Activated CD4-positive, alpha-beta T cell treated with anti-CD3 and anti-CD28 coated beads for 24 hours (primary cell): ENCODE measurements at places on chromosomes 2 and 18.

DNA sequence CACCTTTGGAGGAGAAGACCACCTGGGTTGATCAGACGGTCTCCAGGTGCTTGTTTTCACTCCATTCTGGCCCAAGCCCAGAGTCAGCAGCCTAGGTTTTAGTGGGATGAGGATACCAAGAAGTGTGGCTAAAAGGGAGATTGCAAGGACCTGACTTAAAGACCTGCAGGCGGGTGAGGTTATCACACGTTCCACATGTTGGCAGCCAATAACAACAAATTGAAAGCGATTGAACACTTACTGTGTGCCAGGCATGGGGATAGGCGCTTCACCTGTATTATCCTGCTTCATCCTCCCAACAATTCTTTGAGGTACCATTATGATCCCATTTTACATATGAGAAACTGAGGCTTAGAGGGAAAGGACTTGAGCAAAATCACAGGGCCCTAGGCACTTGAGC is 5.0 kb downstream of the ARL4C start:
- no peak for DNase-seq

DNA sequence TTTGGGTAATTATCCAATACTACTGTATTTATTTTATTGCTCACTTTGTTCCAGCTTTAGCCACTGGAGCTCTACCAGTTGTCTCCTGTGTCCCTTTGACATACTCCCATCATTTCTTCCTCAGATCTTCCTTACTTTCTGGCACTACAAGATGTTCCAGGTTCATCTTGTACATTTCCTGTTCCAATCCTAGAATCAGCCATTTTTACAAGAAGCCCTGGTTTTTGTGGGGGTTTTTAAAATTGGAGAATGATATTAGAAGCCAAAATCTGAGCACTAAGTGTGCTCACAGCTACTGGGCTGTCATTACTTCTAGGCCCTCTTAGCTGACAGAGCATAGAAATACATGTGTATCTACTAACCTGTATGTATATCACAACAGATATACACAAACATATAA is 164.3 kb downstream of the ZFP36L2 start:
- DNase-seq: no peak

- no peak for DNase-seq
Observed at GRCh38 chr2:96679848-96680247, 37.3 kb downstream of the FER1L5 start.

DNA sequence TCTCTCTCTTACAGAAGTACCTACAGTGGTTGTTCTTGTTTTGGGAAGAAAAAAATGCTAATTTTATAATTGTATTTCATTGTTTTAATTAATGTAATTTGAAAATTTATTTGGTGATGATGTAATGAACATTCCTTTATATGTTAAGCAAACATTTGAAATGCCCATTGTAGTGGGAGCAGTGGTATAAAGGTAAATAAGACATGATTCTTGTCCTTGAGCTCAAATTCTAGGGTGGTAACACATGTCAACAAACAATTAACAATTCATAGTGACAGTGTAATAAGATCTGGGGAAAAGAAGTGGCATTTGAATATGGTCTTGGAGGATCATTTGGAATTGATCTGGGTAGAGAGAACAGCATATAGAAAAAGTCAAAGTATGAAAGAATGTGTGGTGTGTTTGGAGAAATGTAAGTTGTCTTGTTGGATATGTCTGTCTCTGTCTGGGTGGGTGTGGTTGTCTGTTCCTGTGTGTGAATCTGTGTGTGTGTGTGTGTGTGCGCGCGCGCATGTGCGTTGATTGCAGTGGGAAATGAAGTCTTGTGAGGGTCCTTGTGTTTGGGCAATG is 5.8 kb downstream of the PTPN4 start:
- DNase-seq: no peak

DNA sequence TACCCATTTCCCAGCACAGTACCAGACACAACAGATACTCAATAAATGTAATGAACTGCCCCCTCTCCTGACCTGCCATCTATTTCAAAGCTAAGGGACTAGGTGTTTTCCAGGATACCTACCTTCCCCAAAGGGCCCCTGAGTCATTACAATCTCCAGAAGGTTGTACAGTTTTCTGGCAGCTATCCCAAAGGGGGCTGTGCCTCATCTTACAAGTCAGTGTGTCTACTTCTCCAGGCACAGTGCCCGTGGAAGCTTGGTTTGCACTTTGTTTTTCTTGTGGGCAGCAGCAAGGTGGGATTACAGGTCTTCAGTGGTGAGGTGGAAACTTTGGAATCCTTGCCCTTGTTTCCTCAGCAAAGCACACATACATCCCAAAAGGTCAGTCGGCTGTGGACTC is 62.8 kb upstream of the CYP26B1 start:
- DNase-seq: no peak

DNA sequence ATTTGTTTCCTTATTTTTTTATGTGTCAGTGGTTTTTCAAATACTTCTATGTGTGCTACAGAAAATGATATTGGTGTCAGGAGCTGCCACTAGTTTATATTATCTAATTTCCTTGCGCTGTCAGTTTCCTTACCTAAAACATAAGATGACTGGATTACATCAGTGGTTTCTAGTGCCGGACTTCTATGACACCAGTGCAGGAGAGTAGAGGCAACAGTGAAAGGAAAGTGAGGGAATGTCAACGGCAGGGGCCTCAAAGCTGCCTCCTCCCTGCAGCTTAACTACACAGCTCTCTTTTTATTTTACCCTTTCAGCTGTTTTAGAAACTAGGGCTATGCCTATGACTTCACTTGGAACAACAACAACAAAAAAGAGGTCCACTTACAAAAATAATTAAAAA is 6.5 kb downstream of the ERBB4 start:
- DNase-seq: no peak

DNA sequence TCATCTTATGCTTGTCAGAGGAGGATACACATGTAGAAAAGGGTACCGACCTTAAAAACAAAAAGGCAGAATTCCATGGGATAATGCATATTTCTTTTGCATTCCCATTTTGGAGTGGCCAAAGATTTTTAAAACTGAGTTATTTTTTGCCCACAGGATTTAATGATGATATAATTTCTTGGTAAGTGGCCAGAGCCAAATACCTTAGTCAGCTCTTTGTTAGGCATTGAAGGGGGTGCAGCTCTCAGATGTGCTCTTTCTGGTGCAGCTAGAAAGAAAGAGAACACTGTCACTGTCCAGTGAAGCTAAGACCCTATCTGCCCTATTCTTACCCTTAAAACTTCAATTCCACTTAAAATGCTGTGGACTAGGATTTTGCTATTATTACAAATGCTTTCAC is 10.8 kb downstream of the COQ10B start:
- DNase-seq: no peak

DNA sequence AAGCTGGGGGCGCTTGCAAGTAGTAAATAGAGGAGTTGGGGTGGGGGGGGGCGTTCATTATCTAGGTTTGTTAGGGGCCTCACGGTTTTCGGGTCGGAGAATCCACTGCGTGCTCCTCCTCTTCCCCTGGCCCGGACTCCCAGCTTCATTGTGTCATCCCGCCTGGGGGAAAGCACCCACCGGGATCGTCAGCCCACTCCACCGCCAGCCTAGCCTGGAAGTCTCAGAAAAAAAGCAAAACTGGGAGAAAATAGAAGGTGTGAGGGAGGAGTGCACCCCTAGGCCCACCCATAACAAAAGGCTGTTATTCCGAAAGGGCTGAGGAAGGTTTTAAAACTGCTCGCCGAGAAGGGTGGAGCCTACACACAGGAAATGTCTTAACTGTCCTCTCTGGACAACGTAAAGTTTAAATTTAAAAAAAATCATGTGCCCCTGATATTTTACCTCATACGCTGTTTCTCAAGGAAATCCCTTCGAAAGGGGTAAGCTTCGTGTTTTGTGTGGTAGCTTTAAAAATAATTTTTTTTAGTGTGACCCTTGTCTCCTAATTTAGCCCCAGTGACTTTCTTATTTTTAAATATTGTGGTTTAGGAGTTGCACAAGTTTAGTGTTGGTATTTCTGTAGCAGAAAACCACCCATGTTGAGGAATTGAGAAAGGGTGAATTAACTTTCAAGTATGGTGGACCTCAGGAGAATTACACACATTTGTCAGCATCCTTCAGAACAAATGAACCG is 104.2 kb downstream of the SPTBN1 start:
- DNase-seq: no peak

DNA sequence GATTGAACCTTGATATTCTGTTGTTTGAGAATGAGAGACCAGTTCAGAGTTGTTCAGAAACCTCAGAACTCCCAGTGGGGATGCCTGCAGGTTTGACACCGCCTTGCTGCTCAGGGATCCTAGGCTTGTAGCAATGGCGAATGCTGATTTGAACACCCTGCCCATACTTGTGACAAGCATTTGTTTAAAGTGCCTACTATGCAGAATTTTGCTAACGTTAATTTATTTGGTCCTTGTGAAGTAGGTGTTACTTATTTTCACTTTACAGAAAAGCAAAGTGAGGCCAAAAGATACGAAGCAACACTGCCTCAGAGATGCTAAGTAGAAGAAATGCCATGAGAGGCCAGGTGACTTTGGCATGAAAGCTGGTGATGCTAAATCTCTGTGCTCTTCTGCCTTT is 32.3 kb downstream of the STON1 start:
- no peak for DNase-seq

DNA sequence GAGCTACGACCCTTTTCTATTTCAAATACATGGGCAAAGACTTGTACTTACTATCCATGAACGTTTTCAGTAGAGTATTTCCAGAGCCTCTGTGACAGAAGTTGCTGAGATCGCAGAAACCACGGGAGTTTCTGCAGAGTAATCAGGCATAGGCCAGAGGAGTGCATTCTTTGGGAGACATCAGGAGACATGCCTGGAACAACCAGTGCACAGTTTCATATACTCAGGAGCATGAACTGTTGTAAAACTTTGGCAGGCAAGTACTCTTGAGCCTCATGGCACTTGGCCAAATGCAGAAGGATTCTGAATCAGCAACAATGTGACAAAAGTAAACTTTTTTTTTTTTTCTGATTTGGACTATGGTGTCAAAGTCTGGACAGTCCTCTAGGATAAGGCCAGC is 307.1 kb downstream of the GRB14 start:
- DNase-seq: no peak

DNA sequence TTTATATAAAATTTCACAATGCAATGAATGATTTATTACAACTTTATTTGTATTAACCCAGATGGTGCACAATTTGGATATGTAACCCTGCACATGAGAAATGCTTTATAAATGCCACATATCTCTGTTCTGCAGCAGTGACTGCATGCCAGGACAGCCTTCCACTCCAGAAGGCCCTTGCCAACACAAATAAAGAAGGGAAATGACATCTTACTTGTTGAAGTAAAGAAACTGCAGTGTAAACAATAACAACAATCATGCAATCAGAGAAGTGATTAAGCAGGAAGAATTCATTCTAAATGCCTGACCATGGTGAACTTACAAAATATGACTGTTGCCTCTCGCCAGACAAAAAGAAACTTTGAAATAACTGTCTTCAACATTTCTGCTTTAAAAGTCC is 129.9 kb upstream of the CHST9 start:
- DNase-seq: no peak

DNA sequence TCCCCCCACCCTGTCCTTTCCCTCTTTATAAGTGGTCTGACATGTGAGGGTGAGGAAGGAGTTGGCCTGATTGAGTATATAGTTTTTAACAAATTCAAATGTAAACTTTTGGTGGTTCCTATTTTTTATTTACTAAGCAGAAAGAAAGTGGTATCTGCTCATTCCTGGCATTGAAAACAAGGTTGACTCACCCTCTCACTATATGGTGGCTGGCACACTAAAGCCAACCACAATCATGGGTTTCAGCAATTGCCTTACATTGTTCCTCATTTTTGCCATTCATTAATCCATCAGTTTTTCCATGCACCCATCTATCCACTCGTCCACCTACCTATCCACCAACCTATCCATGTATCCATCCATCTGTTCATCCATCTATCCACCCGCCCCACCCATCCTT is 75.4 kb upstream of the IGFBP5 start:
- no peak for DNase-seq

- DNase-seq: no peak
Observed at GRCh38 chr2:39434233-39434897, 2.7 kb downstream of the MAP4K3 start.

DNA sequence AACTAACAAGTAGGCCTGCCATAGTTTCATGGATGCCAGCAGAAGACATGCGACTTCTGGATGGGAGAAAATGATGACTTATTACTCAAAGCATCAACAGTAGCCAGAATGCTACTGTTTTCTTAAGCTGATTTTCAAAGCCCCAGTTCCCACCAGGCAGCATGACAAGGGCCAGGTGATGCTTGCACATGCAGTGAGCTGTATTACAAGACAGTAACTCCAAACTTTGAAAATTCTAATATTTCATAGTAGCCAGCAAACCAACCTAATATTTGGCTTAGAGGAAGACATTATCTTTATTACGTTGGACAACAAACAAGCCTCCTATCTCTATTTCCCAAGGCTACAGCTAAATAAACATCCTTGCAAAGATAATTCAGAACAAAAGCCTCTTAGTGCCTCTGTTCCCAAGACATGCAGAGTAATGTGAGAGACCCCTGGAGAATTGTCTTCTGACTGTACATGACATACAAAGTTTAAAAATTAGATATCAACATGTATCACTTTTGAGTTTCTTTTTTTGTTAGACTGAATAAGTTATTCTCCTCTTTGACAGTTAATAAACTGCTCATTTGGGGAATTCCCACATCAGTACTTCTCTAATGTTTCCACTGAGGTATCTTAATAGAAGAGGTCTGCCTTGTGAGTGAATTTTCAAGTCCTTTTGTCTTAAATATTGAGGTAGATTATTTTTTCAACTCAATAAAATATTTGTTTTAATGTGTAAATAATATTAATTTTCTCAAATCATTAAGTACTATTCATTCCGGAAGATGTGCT is 367.6 kb upstream of the CWC22 start:
- DNase-seq: no peak

DNA sequence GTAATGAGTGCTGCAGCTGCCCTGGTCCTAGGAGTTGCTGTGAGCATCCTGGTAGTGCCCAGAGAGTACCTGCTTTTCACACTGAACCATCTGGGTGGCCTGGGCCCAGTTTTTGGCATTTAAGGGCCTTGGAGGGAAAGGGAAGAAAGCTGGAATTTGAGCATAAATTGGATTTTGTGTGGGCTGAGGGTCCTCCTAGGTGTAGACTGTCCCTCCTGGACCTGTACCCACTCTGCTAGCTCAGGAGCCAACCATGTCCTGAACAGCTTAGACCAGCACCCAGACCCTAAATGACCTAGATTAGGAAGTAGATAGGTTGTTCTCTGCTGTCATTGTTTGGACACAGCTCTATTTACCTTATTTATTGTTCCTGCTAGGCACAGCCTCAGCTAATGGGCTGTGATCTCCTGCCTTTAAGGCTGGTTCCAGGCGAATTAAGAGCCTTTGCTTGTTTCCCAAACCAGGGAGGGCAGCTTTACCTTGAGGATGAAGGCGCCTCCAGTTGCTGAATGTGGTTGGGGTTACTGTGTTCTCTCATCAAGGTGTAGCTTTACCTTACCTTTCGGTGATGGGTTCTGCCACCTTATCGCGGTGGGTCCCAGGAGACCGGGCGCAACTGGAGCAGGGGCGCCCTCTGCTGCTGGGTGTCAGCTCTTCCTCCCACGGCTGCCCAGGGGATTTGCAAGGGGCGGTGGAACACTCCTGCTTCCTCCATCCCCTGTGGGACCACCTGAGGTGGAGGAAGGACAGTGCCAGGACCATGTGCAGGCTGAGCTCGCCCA is 34.4 kb downstream of the ITGA6 start:
- peak; percentile 65 for DNase-seq
